HEK293T (cell line): ENCODE measurements at places on chromosomes 1 and 21.
A peak's percentile ranks its signal among the peaks of the same experiment; 100 is the strongest.

DNA sequence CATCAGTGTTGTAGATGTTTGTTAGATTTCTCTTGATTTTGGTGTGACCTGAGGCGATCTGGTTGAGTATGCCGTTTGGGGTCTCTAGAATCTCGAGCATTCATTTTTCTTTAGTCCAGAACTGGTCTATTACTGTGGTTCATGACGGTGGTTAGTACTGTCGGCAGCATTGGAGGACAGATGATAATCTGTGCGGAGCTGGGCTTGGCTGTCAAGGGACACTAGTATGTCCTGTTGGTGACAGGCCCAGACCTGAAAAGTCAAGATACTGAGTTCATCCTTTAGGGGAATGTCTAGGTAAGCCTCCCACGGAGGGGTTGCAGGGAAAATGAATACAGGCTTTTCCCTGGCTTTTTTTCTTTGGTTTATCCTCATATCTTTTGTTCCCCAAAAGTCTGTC, 59.8 kb downstream of the PEX14 start:
- no peak for DNase-seq

DNA sequence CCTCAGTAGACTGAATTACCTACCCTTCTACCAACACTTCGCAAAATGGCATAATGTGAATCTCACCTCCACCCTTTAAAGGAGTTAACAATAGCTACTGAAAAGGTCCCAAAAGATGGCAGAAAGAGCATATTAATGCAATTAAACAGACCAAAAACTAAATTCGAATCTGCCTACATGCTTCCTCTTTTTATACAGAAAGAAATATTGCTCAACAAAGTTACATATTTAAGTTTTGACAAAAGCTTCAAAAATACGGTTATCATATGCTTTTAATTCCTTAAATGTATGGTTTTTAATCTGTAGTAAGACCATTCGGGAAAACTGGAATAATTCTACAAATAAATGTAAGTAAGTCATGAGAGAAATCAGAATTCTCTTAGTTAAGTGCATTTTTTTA, 2.2 kb downstream of the APP start:
- DNase-seq: no peak

DNA sequence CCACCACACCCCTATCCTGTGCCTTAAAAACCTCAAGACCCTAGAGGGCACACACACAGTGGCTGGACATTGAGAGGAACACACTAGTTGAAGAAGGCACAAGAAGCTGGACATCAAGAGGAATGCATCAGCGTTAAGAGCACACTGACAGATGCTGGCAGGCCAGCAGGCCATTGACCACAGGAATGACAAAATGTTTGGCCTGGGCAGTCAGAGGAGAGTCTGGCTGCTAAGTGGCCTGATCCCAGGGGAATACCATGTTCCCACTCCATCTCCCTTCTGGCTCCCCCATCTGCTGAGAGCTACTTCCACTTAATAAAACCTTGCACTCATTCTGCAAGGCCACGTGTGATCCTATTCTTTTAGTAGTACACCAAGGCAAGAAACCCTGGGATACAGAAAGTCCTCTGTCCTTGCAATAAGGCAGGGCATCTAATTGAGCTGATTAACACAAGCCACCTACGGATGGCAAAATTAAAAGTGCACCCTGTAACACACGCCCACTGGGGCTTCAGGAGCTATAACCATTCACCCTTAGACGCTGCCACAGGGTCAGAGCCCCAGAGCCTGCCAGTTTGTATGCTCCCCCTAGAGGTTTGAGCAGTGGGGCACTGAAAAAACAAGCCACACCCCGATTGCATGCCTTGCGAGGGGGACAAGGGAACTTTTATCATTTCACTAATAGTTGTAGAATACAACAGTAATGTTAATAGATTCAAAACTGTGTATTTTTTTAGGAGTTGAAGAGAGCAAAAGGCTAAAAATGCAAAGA, 1216.1 kb upstream of the NCAM2 start:
- no peak for DNase-seq

GRCh38 chr1:52266507-52266906, 99.5 kb downstream of the CC2D1B start:
- DNase-seq: no peak

DNA sequence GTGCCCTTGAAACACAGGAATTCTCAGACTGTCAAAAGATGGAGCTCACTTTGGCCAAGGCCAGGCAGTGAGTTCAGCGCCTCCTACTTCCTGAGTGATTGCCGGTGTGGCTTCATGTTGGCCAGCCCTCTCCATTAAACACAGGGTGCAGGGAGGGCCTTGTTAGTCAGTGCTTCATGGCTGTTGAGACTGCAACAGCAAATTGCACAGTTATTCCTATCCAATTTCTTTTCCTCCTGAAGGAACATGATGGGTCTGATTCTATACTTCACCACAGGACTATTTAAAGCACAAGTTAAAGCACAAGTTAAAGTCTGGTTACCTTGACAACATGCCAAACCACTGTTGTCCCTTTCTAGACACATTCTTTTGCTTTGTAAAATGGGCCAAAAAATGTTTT, 156.6 kb downstream of the SIPA1L2 start:
- peak; percentile 37 for DNase-seq

DNA sequence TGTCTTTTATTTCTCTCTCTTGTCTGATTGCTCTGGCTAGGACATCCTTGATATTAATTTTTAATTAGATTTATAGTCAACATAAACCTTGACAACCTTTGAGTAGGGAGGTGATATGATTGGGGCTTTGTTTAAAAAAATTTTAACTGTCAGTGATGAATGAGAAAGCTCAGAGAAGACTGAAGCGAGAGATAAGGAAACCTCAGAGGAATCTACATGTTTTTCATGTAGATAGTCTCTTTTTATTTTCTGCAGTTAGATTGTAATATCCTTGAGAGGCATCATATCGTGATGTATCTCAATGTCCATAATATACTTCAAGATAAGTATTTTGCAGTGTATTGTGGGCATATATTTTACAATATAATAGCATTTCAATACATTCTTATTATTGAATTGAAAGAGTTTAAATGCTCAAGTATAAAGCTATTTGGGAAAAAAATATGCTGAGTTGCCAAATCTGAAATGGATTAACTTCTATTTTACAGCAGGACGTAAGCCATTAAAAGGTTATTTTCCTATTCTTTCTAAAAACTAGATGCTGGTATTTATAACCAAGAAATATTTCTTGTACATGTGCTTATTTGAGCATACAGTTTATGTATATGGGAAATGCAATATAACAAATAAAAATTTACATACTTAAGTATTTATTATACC, 802.4 kb upstream of the ADGRL4 start:
- no peak for DNase-seq

DNA sequence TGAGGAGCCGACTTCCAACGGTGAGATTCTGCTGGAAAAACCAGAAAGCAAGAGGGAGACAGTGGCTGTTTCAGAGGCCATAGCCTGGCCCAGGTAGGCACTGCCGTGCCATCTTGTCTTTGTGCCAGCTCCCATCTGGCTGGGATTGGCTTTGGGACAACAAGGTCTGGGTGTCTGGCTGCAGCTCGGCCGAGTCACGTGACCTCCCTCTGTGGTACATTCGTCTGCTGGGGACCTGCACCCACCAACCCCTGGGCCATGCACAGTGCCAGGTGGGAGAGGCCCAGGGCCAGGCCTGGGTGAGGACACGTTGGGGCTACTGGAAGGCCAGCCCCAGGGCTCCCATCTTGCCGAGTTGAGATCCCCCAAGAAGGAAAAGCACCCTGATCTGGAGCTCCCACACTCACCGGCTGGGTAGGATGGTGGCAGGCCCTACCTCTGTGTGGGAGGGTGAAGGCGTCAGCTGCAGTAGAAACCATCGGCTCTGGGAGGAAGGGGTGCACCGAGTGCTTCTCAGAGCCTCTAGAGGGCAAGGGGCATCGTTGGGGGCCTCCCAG, 25.3 kb upstream of the TTC34 start:
- no peak for DNase-seq

- DNase-seq: no peak
Observed at GRCh38 chr1:5424802-5425703, 567.2 kb downstream of the NPHP4 start.

GRCh38 chr1:24118410-24119242, 6.7 kb upstream of the MYOM3 start:
- no peak for DNase-seq

- DNase-seq: no peak
Observed at GRCh38 chr1:41169066-41169798, 72.9 kb downstream of the SCMH1 start.

GRCh38 chr1:216702170-216702569, 21.1 kb downstream of the ESRRG start:
- DNase-seq: no peak

GRCh38 chr1:39116116-39116607, 88.3 kb upstream of the MACF1 start:
- DNase-seq: no peak

DNA sequence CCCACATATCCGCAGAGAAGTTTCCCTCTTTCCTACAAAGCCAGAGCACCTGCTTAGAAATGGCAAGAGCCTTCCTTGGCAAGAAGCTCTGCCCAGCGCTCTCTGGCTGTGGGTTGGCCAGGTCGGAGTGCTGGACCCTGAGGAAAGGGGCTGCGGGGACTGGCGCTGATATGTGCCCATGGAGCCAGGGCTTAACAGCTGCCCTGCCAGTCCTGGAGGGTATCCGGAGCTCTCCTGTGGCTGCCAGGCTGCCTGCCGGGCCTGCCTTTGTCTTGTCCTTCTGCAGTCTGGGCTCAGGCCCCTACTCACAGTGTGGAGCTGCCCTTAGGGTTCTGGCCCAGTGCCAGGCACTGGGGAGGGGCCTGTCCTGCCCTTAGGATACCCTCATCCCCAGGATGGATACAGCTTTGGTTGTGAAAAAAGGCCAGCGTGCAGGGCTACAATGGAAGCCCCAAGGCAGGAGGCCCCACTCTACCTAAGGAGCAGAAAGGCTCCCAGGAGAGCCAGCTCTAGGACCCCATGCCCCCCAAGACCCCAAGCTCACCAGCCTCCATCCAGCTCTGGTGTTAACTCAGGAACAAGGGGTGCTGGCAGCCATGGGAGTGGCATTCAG, 43.4 kb downstream of the KIAA1614 start:
- DNase-seq: no peak

DNA sequence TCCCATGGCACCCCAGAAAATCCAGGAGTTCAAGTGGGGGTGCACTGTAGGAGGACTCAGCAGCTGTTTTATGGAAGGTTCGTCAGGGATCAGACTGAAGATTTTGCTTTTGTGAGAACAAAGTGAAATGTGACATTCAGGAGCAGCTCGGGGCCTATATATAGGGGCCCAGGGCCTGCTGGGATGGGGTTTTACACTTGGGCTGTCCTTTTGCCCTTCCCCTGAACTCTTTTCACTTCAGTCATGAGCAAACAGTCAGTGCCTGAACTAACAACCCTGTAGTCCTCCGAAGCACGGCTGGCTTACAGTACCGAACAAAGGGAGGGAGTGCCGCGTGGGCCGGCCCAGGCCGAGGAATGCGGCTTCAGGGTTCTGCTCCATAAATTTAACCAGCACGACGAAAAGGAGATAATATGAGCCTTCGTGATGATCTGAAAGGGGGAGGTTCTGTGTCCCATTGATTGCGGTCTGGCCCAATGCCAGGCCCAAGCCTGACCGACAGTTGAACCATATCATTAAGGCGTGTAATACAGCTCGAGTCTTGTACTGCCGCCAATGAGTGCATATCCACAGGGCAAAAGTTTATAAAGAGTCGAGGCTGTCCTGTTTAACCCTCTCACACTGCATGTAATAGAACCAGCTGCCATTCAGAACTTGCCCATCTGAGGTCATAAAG, 139.9 kb downstream of the DHRS3 start:
- DNase-seq: peak; percentile 76

DNA sequence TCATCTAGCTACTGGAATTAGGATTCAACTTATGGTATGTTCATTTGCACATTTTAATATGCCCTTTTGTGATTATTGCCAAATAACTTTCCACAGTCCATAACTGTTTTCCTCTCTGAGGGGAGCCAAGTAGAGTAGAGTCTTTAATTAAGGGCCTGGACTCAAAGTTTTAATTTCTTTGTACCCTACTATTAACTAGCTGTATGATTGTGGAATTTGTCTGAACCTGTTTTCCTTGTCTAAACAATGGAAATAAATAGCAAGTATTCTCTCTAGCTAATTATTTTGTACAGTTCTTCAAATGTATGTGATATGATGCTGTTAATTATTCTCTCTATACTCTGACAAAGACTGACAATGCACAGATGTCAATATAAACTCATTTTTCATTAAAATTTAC, 24.0 kb upstream of the SLC30A10 start:
- DNase-seq: no peak

DNA sequence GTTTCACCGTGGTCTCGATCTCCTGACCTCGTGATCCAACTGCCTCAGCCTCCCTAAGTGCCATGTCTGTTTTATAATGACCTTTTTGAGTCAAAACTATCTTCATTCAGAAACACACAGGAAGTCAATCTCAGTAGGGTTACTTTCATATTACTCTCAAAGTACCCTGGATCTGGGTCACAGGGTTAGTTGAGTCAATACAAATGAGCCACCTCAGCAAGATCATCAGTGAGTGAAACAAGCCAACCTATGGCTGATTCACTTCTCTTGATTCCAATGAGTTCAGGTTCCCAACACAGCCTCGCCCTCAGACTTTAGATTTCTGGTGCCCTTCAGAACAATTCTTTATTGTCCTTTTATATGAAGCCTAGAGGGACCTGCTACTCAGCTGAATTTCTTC, 76.9 kb downstream of the ZC3H11B start:
- no peak for DNase-seq

- no peak for DNase-seq
Observed at GRCh38 chr1:111961773-111962565, 27.5 kb downstream of the KCND3 start.
